ENCODE measurements at places on chromosomes 4 and X.

DNA sequence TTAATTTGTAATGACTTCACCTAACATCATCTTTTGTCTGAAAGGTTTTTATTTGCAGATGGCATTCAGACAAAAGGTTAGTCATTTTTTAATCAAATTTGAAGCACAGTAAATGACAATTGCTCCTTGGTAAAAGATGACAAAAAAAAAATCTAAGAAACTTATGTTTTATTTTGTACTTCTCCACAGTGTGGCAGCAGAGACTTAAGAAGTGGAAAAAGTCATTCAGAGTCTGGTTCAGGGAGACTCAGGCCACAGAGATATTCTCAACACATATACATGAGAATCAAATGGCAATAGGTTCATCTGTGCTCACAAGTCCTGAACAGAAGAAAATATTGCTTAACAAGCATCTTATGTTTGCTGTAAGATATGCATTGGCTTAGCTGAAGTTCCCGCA lies 436.2 kb downstream of the KCNIP4 start:
- DNase-seq = no peak

GRCh38 chr4:44804301-44804700 lies 77.9 kb upstream of the GNPDA2 start:
- no peak for DNase-seq

- no peak for DNase-seq
These were observed 24.8 kb downstream of the NHSL2 start for GRCh38 chrX:71935476-71935875.

GRCh38 chr4:8687083-8687482 lies 94.5 kb downstream of the CPZ start:
- DNase-seq = no peak

DNA sequence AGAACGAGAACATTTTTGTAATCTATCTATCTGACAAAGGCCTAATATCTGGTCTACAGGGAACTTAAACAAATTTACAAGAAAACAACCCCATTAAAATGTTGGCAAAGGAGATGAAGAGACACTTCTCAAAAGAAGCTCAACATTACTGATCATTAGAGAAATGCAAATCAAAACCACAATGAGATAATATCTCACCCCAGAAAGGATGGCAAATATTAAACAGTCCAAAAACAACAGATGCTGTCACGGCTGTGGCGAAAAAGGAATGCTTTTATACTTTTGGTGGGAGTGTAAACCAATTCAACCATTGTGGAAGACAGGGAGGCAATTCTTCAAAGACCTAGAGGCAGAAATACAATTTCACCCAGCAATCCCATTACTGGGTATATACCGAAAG lies 2284.8 kb downstream of the ARAP2 start:
- DNase-seq = no peak

DNA sequence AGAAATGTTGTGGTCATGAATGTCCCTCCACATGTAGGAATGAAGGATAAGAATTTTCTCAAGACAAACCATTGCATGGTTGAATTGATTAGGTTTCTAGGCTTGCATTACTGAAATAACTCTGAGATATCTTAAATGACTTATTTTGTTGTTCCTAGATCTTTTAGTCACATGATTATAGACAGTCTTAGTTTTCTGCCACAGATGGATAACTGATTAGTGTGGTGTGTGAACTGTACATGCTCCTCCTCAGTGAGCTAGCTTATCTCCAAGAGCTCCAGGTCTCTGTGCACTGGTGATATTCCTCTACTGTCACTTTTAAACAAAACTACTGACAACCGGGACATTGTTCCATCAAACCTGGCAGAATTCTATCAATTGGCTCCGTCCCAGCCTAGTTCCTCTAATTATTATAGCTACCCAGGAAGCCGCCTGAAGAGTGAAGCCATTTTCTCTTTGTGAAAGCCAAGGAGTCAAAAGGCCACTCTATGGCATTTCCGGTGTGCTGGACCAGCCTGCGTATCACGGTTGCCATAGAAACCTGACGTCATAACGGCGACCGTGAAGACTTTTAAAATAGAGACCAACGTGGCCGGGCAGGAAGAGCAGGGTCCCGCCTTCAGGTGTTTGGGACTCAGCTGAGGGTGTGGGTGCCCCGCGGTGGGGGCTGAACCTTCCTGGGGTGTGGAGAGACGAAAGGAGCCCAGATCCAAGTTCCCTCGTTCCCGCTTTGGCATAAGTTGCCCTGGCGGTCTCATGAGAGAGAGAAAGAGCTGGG lies 28.1 kb downstream of the BEX3 start:
- no peak for DNase-seq

DNA sequence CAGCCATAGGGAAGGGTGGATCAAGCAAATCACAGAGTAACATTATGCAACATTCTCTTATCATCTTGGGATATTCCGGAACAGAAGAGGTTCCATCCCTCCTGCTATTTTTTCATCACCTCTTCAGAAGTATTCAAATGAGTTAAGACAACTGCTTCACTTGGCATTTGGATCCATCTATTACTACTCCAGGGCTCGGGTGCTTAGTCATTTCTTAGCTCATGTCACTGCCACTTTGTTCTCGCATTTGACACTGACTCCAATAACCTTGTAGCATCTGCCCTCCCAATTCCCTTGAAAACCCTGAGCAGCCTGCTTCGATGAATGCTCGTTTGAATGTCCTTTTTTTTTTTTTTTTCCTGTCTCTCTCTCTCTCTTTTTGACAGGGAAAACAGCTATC lies 114.9 kb downstream of the PPARGC1A start:
- no peak for DNase-seq

- DNase-seq = no peak
These were observed 1345.2 kb downstream of the FSTL5 start for GRCh38 chr4:160818571-160818970.

GRCh38 chr4:39763714-39764572 lies 66.0 kb downstream of the UBE2K start:
- DNase-seq = no peak

- no peak for DNase-seq
These were observed 1001.2 kb downstream of the STIM2 start for GRCh38 chr4:27861802-27862201.

GRCh38 chr4:14400307-14400706 lies 602.0 kb upstream of the CPEB2 start:
- no peak for DNase-seq

GRCh38 chr4:145545538-145546174 lies 64.0 kb downstream of the SMAD1 start:
- DNase-seq = no peak

DNA sequence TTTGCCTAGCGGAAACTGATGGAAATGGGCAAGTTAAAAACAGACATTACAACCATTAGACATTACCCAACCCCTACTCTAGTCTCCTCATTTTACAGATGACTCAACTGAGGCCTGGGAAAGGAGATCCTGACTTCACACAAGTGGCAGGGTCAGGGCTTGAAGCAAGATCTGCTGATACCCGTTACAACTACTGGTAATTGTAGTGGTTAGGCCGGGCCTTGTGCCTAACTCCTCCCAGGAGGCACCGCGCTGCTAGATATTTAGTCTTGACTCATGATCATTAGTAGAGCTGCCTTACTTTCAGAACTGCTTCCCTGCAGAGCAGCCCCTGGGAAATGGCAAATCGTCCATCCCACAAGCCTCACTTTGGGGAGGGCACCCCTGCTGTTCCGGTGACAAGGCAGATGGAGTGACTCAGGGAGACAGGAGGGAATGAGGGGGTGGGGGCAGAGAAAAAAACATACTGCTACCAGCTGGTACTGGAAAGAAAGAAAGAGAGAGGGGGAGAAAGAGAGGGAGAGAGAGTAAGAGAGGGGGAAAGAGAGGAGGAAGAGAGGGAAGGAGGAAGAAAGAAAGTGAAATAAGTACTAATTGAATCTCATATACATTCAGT lies 12.2 kb downstream of the ARHGEF6 start:
- no peak for DNase-seq

DNA sequence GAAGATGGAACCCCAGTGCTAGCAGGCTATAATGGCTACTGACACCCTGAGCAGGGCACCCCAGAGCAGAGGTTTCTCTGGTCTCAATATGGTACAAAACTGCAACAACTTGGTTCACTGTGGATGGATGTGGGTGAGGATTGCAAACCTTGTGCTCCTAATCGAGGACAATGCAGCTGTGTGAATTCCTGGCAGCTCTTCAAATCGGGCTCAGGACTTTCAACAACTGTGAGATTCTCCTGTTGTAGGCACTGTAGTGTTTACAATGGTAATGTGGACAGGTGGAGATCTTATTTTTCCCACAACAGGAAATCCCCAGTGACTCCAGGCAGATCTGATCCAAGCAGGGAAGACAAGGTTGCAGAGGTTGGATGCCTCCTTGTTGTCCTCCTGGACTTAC lies 101.5 kb downstream of the RCHY1 start:
- DNase-seq = no peak

- DNase-seq = no peak
These were observed 130.9 kb downstream of the TMEM164 start for GRCh38 chrX:110133735-110134370.

DNA sequence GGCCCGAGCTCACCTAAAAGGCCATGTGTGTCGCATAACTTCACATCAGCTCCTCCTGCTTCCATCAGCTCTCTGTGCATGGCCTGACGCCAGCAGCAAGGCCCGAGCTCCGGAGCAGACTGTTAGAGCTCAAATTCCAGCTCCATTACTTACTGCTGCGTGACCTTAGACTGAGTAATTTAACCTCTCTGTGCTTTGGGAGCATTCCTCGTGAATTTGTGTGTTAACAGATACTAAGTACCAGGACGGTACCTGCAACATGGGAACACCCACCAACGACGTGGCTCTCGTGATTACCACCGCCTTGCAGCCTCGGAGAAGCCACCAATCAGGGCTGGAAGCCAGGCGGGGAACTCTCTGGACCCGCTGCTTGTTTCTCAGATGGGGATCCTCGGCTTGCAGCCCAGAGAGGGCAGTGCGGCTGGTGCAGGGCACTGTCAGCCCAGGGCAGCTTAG lies 12.9 kb downstream of the LETM1 start:
- DNase-seq = no peak

- DNase-seq = no peak
These were observed 127.8 kb upstream of the FRMPD4 start for GRCh38 chrX:12010436-12010835.

GRCh38 chr4:136754810-136755530 lies 777.3 kb downstream of the PCDH18 start:
- no peak for DNase-seq
